Spinal cord (tissue), 10 donors: ENCODE measurements at places on chromosomes 3 and 15. TPM values are rescaled to one million over a fixed set of nuclear protein-coding genes. Genes with fewer than 3 reads are reported as not detected.

The ANKRD34C gene
- 0.48 TPM for polyA plus RNA-seq

The AKAP13 gene
- polyA plus RNA-seq: 52.5 TPM

The CFAP100 gene
- 14.1 TPM for polyA plus RNA-seq

The ATP10A gene
- polyA plus RNA-seq: 3.6 TPM

The ZNF592 gene
- polyA plus RNA-seq: 29.5 TPM

The EXD1 gene
- not detected for polyA plus RNA-seq
